ENCODE measurements at places on chromosomes 7 and 10.

DNA sequence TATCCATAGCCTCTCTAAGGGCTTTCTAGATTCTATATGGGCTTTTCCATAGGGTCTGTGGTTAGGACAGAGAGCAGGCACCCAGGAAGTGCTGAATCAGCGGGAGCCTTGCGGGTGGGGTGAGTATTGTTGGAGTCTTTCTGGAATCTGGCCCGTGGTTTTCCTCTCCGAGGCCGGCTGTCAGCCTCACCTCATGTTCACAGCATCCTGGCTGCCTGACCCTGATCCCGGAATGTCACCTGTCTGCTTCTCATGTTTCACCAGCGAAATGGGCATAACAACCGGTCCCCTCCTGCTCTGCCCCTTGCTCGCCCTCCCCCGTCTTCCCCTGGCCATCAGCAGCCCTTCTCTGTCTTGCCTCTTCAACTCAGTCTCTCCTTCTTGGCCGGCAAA lies 36.5 kb downstream of the DDIT4 start:
- DNase-seq = no peak

- no peak for DNase-seq
Measured at GRCh38 chr10:48444861-48445841, 138.7 kb downstream of the MAPK8 start.

- no peak for DNase-seq
Measured at GRCh38 chr10:119404719-119405519, 137.6 kb downstream of the RGS10 start.

- no peak for DNase-seq
Measured at GRCh38 chr10:44968500-44969400, 9.1 kb downstream of the RASSF4 start.

GRCh38 chr7:17467386-17467945 lies 169.0 kb downstream of the AHR start:
- DNase-seq = no peak

DNA sequence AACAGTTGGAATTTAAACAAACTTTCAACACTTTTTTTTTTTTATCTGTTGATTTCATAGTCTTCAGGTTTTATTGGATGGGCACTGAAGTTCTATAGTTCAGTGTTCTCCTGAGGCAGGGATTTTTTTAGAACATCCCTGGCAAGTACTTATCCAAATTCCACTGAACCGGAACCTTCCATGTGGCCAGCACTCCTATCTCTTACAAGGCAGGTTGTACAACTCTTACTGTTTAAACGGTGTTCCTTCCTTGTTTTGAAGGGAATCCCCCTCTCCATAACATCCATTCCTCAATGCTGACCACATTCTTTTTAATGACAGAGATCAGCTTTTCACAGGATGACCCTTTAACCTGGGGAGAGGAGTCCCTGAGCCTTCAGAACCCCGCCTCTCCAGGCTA lies 238.9 kb upstream of the CTBP2 start:
- DNase-seq = no peak

- DNase-seq = no peak
Measured at GRCh38 chr7:41007811-41008210, 695.1 kb downstream of the INHBA start.

- DNase-seq = no peak
Measured at GRCh38 chr10:70827086-70827757, 11.5 kb downstream of the SGPL1 start.

GRCh38 chr10:115989621-115990020 lies 283.4 kb downstream of the GFRA1 start:
- no peak for DNase-seq

- no peak for DNase-seq
Measured at GRCh38 chr10:15730341-15730740, 10.6 kb upstream of the ITGA8 start.

GRCh38 chr7:68015978-68016532 lies 1019.4 kb downstream of the TYW1 start:
- no peak for DNase-seq

GRCh38 chr10:68095153-68095552 lies 14.1 kb upstream of the MYPN start:
- DNase-seq = no peak

GRCh38 chr10:46293832-46294640 lies 7.2 kb downstream of the ANTXRL start:
- no peak for DNase-seq

GRCh38 chr10:986881-987619 lies 1.2 kb upstream of the GTPBP4 start:
- no peak for DNase-seq

- DNase-seq = no peak
Measured at GRCh38 chr10:127576051-127576450, 26.9 kb downstream of the NPS start.

DNA sequence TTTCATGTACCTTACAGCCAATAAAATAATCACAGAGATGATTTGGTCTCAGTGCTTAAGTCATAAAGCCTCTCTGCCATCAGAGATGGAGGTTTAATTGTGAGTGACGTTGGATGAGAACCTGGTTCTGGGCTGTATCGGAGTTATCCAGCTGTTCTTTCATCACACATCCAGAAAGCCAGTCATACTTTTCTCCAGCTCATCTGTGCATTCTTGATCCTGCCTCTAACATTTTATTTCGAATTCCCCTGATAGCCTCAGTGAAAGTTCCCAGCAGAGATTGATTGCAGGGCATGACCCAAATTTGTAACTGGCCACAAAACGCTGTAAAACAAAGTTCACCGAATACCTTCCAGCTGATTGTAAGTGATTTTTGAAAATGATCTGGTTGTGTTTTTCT lies 212.6 kb upstream of the HABP2 start:
- DNase-seq = no peak

- no peak for DNase-seq
Measured at GRCh38 chr7:95897557-95898251, 125.3 kb downstream of the DYNC1I1 start.

- no peak for DNase-seq
Measured at GRCh38 chr10:21385536-21385935, 139.9 kb downstream of the SKIDA1 start.

DNA sequence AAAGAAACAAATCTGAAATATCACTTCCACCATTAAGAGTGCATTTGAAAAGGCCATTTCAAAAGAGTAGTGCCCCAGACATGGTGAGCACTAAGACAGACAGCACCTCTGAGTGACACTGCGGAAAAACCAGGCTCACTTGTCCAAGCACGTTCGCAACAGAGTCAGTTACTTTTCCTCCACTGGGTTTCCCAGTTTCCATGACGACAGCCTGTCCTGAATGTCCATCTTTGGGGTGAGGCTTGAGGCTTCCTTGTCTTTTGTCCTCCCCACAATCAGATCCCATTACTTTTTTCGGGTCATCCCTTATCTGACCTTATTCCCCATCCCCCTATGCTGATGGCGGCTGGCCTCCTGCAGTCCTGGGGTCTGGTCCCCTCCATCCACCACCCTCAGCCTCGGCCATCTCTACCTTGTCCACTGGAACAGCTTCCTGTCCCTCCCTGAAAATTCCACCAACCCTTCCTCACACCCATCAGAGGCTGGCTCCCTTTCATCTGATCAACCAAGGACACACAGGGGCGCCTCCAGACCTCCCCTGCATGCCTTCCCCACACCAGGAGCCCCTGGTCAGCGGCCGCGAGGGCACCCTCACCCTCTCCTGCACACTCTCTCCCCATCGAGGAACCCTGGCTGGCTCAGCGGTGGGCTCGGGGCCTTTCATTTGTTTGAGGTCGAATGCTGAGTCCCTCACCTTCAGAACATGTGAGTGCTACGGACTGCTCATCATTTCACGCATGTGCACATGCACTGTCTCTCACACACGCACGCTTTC lies 363.6 kb downstream of the DNAJB6 start:
- DNase-seq = no peak

DNA sequence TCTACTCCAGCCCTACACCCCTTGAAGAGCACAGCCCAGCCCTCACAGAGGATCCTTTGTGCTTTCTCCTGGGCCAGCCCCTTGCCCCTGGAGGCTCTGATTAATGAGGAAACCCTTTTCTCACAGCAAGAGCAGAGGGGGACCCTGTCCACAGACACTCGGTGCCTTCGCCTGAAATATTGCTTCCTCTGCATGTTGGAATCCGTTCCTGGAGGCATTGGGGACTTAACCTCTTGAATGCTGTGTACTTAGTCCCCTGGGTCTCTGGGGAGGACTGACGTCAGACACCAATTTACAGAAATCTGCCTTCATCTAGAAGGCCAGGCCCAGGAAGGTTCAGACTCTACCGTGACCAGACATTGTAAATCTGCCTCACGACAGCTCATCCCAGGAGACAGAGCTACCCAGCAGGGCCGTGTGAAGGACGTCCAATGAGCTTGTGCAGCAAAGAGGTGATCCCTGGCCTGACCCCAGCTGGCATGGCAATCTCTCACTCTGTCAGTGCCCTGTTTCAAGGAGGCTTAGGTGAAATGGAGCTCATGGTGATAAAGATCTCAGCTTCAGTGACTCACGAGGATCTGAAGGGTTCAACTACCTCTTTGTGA lies 8.1 kb upstream of the TMEM72 start:
- DNase-seq = no peak

DNA sequence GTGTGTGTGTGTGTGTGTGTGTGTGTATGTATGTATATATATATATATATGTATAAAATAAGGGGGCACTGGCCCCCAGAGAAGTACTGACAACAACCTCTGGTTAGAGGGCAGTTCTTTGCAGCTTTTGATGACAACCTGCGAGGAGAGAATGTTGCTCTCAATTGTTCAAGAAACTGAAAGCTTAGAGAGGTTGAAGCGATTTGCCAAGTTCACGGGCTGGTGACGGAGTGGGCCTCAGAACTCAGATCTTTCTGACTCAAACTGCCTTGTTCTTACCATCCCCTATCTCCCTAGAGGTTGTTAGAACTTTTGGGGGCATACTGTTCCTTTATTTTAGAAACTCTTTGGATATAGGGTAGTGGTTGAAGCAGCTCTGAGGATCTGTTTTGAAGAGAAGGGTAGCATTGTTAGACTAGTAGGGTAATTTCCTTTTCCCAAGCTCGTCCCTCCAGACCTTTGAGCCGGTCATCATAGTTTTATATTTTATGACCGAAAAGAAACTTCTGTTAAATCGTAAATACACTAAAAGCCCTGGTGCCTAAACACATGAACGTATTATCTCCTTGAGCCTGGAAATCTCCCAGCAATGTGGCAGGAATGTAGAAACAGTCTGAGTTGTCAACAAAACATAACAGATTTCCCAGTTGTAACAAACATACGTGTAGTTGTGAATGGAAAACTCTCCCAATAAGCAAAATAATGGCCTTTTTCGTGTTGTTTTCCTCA lies 541.7 kb upstream of the GALNT17 start:
- no peak for DNase-seq

DNA sequence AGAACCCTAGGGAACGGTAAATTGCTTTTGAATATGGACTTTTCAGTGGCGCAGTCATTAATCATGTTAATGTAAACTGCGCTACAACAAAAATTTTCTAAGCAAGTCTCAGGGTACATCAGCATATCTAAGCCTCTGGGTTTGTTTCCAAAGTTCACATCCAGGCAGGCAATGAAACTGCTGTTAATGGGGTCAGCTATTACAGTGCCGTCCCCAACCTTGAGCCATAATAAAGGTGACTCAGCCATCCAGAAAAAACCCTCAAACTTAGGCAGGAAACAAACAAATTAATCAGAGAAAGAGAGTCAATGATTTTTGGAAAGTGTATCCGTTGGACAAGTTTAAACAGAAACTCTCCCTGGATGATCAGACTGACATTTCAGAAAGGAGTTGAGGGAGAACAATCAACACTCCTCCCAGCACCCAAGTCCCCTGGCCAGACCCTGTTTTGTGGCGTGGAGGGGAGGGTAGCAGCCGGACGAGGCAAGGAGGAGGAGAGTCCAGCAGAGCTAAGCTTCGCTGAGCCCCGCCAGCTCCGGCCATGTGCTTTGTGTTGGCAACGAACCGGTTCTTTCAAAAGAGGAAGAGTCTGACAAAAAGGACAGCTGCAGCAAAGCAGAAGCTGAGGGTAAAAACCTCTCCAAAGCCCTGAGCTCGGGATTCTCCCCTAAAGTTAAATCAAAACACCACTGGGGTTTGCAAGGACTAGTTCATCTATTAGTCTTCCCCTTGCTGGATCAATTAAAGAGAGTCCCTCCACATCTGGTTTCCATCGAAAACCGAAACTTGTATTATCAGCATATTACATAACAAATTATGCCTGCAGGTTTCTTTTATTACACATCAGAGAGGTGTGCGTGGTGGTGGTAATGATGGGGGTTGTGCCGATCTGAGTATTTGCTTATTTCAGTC lies 3.6 kb downstream of the FAM53B start:
- DNase-seq = no peak

GRCh38 chr7:110704225-110704624 lies 386.7 kb upstream of the LRRN3 start:
- no peak for DNase-seq

- DNase-seq = no peak
Measured at GRCh38 chr7:27686315-27686714, 23.6 kb upstream of the HIBADH start.

GRCh38 chr7:30068117-30068516 lies 39.9 kb downstream of the PLEKHA8 start:
- no peak for DNase-seq

GRCh38 chr10:120963594-120964220 lies 112.5 kb downstream of the WDR11 start:
- no peak for DNase-seq

DNA sequence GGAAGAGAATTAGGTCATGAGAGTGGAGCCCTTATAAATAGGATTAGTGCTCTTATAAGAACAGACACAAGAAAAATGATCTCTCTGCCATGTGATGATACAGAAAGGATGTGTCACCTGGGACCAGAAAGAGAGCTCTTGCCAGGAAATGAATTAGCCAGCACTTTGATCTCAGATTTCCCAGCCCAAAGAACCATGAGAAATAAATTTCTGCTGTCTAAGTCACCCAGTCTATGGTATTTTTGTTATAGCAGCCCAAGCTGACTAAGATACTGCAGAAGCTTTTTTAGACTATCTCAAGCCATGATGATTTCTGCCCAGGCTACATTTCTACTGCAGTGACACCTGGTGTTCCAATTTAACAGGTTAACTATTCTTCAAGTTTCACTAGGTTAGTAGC lies 84.8 kb downstream of the RSU1 start:
- no peak for DNase-seq

- DNase-seq = no peak
Measured at GRCh38 chr10:69851306-69851705, 49.6 kb downstream of the COL13A1 start.

GRCh38 chr7:19215412-19215811 lies 70.2 kb upstream of the FERD3L start:
- no peak for DNase-seq

DNA sequence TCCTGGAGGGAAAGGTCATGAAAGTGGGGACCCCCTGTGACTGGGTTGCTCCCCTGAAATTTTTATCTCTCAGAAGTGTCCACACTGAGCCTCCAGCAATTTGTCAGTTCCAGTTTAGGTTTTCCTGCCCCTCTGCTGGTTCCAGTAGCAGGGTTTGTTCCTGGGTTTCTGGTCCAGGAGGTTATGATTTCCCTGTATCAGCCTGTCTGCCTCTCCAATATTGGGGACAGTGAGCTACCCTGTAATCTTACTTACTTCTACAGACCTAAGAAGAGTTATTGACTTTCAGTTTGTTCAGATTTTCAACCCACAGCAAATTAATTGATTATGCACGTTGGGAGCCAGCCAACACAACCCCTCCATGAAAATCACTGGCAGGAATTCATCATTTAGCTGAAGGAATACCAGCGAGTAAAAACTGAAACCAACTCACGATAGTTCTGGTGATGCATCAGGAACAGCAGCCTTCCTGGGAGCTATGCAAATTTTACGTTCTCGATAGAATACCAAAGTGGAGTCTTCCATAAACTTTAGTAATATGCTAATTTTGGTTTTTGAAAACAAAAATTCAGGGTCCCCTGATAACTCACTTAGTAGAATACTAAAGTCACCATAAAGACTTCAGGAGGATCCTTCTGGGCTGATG lies 31.3 kb upstream of the IL15RA start:
- DNase-seq = no peak

All from activated CD4-positive, alpha-beta T cell treated with anti-CD3 and anti-CD28 coated beads, Interleukin-2, Interleukin-4, amounts not matched to agents 100 ng/mL and 50 ng/mL, durations not matched to agents 16 hours and 8 hours (primary cell).